ENCODE measurements at places on chromosomes 7 and 10.

GRCh38 chr10:30488316-30488715 lies 54.3 kb downstream of the MAP3K8 start:
- no peak for DNase-seq

DNA sequence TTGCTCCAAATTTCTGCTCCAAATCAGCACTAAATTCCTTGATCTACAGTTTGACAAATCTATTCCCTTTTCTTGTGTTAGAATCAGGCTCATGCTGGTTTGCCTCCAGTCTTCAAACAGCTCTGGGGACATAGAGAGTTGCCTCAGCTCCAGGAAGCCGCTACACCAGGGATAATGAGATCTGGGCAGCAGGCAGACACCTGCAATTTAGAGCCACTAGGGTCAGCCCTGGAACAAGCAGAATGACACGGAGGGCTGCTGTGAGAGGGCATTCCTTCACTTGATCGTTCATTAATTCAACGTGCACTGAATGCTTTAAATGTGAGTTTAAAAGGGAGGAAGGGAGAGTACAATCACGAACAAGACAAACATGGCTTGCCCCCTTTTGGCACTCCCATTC lies 3.7 kb upstream of the ELMO1 start:
- no peak for DNase-seq

DNA sequence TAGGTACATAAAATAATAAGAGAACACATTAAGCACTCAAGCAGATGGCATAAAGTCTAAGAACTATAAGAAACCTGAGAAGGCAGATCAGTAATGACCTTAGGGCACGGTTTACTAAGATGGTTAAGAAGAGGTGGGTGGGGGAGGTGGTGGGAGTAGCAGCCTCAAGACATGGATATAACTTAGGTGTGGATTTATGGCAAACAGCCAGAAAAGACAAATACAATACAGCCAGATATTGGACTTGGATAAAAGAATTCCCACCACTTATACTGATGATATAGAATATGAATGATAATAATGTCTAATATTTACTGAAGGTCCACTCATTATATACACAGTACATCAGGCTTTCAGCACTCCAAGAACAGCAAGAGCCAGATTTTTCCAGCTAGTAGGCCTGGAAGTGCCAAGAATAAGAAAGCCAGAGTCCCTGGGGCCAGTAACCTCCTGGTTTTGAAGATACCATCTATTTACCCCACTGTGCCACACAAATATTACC lies 11.9 kb downstream of the DPY19L1 start:
- no peak for DNase-seq

DNA sequence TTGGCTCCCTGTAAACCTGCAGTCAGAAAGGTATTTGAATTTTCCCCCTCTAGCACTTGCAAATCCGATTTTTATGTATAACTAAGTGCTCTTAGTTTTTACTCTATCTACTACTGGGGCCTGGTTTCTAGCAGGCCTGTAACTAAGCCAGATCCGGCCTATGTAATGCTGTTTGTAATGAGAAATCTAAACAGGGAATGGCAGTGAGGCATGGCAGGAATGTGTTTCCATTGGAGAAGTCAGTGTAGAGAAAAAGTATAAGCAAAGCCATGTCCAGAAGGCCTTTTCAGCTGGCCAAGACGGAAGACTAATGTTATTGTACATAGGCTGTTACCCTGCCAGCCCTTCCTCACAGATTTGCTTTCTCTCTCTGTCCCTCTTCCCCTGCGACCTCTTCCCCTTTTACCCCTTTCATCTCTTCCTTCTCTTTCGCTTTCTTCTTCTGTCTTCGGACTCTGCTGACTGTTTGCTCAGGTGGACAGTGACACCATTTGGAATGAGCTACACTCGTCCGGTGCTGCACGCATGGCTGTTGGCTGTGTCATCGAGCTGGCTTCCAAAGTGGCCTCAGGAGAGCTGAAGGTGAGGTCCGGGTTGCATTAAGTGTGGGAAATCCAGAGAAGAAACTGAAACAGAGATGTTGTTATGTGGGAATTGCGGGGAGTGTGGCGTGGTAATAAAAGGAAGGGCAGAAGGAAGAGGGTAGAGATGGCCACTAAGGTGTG lies 297.5 kb downstream of the HDAC9 start:
- DNase-seq, result no peak

GRCh38 chr10:3310016-3310784 lies 137.6 kb upstream of the PITRM1 start:
- DNase-seq, result no peak

DNA sequence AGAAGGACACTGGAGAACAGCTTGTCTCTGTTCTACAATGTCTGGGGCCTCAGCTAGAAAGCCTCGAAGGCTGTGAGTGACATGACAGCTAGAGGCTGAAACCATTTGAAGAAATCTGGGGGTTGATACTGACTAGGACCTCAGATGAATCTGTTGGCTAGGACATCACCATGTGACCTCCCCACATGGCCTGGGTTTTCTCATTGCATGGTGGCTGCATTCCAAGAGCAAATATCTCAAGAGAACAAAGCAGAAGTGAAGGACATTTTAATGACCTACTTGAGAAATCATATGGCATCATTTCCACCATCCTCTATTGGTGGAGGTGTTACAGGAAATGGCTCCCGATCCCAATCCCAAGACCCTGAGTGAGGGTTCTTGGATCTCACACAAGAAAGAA lies 450.6 kb upstream of the AUTS2 start:
- DNase-seq, result no peak

DNA sequence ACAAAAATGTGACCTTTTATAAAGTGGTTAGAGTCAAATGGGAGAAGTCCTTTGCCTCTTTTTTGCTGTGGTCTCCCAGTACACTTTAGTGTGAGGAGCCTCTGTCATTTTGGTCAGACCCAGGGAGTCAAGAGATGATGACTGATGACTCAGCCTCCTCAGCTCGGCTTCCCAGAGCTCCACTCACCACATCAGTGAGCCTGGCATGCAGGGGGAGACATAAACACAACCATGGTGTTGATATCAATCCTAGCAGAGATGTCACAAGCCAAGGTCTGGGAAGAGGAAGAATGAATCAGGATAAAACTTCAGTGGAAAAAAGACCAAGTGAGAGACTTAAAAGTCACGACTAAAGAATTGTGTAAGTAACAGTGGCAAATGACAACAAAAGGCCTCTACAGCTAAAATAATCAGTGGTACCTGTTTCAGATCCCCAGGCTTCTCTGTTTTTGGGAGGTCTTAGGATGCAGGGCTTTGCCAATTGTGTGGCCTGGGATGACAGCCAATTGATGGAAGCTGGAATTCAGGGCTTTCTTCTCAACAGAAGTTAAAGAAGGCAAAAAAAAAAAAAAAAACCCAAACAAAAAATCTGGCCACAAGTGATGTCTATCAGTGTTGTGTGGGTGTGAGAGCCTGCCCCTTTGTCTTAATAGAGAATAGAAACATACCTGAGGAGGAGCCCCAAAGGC lies 50.2 kb downstream of the TFAM start:
- peak; percentile 86 for DNase-seq

GRCh38 chr7:13778967-13779366 lies 210.5 kb downstream of the ETV1 start:
- peak; percentile 25 for DNase-seq

- DNase-seq, result no peak
Observed at GRCh38 chr10:13376297-13376696, 28.2 kb upstream of the SEPHS1 start.

DNA sequence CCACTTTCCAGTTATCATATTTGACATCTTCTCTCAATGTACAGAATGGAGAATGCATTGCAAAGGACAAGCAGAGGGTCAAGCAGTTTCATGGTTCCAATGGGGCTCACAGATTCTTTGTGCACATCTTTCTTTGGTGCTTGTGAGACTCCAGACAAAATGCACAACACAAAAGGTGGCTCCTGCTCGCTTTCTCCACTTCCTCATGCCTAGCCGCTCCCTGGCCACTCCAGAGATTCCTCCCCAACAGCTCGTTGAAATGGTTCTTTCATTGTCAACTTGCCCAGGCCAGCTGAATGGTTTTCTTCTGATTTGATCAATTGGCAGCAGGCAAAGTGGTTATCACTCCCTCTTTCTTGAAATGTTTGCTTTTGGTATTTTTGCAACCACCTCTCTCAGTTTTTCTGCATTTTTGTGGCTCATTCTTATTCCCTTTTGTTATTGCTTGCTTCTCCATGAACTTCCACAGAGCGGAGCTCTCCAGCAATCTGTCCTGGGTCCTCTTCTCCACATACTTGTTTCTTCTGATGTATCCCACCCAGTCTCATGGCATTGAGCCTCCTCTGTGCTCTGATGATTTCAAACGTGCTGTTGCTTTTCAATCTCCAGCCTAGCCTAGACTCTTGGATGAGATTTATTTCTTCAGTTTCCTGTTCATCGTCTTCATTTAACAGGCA lies 507.8 kb upstream of the MKI67 start:
- no peak for DNase-seq

- DNase-seq, result peak; percentile 7
Observed at GRCh38 chr7:78435355-78435754, 636.8 kb downstream of the PHTF2 start.

- DNase-seq, result peak; percentile 86
Observed at GRCh38 chr7:73342645-73343044, 14.7 kb downstream of the FKBP6 start.

DNA sequence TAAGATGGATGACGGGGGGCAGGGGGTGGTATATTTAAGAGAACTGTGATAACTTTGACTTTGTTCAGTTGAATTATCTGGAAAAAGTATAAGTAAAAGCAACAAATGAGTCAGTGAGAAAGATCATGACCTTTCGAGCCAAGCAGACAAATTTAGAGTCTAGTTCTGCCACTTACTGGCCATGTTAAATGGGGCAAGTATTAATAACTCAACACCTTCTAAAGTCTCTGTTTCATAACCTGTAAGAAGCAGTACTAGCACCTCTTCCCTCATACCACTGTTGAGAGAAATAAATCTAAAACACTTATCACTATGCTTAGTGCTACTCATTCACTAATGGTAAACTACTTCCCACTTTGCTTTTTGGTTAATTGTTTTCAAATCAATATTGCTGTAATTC lies 604.4 kb upstream of the LRRN3 start:
- no peak for DNase-seq

DNA sequence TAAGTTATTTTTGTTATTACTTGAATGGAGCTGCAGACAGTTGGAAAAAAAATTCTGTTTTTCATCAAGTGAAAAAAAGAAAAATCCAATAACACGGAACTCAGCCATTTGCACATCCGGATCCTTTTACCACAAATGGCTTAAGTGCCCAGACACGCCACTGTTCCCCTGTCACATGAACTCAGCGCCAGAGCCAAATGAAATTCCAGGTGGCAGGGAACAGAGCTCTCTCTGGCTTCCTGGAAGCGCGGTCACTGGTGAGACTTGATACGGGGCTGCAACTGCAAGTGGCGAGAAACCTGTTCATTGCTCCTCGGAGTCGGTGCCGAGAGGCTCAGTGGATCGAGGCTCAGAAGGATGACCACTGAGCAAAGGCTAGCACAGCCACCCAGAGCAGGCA lies 60.8 kb upstream of the NPTX2 start:
- no peak for DNase-seq

DNA sequence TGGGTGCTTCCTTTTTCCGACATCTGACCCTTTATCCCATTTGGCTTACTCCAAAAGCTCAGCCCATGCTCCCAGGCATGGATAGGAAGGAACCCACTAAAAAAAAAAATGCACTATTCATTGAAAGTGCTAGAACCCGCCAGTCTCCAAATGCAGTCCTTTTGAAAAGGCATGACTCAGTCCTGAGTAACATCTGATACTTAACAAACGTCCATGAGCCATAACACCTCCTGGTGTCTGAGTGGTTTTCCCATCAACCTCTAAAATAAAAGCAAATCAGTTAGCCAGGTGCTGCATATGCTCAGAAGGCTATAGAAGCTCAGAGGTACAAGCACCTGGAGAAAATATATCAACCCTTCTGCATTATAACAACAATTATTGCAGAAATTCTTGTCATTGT lies 45.0 kb upstream of the CACUL1 start:
- DNase-seq, result no peak

- peak; percentile 60 for DNase-seq
Observed at GRCh38 chr7:85184599-85185423, 2.0 kb downstream of the SEMA3D start.

DNA sequence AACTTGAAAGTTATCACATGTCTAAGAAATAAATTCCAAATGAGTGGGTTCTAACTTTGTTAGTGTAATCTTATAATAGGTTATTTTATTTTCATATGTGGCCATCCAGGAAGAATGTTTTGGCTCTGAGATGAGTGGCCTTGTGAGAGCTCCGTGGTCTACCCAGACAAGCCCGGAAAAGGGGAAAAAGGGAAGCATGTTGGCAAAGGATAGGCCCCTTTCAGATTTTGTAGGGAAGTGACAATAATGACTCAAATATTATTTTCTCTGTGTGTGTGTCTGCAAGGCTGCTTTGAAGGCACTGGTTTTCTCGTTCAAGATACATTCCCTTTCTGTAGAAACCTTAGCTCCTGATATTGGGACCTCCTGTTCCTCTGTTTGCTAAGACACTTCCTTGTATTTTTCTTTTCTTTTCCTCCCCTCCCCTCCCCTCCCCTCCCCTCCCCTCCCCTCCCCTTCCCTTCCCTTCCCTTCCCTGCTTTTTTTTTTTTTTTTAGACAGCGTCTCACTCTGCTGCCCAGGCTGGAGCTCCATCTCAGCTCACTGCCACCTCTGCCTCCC lies 240.8 kb downstream of the LRMDA start:
- DNase-seq, result no peak

Measured in AG20443 (cell line).